EL (cell line): ENCODE measurements at places on chromosomes 12 and 14.

DNA sequence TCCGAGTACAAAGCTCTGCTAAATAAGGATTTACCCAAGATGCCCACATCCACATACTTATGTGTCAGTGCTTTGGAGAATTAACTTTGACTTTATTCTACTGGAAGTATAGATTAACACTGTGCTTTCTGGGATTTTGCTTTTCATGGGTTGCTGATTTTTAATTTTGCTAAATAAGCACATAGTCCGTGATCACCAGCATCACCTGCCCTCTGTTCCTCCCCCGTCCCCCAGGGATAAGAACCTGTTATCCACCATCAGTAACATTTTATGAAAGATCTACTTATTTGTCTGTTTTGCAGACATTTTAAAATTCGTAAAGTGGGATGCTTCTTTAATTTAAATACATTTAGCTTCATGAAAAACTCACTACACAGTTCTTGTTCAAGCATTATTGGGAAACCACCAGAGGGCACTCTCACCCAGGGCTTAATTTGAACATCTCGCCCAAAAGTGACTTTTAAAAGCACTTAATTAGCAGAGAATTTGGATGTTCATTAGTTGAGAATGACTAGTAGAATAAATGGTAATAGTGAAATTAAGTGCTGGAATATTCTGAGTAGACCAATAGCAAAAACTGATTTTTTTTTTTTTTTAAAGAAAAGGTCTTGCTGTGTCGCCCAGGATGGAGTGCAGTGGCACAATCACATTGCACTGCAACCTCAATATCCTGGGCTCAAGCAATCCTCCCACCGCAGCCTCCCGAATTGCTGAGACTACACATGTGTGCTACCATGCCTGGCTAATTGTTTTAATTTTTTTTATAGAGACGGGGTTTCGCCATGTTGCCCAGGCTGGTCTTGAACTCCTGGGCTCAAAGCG is 35.7 kb downstream of the MRPL42 start:
- DNase-seq = peak; percentile 45

DNA sequence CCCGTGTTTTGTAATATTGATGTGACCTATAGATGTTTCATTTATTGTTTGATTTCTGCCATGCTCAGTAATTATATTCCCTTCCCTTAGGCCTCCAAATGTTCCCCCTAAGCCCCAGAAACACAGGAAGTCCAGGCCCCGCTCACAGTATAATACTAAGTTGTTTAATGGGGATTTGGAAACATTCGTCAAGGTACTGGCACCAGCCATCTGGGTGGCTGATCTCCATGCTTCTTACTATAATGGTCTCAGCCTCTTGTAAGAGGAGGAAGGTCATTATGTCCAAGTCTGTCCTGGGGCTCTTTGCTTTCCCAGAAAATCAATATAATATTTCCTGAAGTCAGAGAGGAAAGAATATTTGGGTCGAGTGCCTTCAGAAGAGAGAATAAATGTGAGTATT is 130.9 kb downstream of the KICS2 start:
- DNase-seq = no peak

DNA sequence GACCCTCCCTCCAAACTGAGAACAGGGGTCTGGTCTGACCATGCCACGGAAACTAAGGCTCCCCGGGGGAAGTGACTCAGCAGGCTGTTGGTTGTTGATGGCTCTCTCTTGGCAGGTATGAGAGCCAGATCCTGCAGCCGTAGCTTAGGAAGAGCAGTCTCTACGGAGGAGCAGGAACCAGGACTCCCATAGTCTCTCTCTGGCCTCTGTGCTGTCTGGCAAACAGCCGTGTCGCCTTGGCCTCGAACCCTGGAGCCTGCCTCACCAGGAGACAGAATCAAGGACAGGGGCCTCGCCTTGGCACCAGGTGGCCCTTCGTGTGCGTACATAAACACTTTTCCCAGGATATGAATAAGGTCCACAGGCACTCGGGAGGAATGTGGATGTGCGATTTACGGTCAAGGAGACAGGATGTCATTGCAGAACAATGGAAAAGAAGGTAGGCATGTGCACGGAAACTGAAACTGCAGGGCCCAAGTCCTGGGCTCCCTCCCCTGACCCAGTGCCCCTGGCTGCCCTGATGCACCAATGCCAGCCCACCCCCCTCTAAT is 7.9 kb downstream of the VWF start:
- DNase-seq = peak; percentile 58

DNA sequence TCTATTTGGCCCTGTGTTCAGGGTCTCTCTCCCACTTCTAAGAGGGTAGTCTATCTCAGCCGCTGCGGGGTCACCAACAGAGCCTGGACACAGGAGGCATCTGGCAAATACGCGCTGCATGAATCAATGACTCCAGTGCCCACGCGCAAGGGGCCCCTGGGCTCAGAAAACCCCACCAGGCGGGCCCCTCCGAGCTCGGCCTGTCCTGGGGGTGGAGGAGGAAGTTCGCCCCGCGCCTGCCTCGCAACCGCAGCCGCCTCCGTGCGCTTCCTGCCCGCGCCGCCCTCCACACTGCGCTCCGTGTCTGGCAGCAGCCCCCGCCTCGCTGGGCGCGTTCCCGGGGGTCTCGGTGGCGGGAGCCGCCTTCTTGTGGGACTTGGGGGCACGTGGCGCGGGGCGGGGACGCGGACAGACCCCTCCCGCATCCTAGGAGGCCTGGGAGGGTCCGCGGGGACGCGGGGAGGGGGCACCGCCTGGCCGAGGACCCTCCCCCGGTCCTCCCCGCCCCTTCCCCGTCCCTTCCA is 811 bp upstream of the FBRSL1 start:
- no peak for DNase-seq

DNA sequence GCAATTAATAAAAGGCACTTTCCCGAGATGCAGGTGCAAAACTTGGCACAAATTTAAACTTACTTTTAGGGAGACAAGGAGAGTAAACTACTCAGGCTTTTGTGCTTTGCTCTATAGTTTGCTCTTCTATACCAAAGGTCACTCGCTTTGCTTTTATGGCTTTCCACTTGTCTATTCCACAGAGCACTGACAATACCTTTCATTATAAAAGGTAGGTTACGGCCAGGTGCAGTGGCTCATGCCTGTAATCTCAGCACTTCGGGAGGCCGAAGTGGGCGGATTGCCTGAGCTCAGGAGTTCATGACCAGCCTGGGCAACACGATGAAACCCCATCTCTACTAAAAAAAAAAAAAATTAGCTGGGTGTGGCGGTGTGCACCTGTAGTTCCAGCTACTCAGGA is 32.9 kb downstream of the ALKBH1 start:
- DNase-seq = no peak

DNA sequence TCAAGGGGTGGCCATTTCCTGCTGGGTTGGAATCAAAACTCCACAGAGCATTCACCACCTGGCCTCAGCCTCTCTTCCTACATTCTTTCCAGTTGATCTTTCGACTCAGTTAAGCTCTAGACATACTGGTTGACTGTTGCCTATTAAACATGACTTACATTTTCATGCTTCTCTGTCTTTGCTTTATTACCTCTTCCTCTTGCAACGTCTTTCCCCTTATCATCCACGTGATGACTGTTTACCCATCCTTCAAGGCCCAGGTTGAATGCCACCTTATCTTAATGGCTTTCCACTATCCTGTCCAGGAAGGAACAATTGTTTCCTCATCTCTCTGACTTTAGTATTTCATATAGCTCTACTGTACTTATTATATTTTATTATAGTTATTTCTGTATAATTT is 24.4 kb upstream of the CCDC175 start:
- no peak for DNase-seq

- DNase-seq = peak; percentile 41
These were observed 111.4 kb downstream of the STXBP6 start for GRCh38 chr14:24938593-24938992.

DNA sequence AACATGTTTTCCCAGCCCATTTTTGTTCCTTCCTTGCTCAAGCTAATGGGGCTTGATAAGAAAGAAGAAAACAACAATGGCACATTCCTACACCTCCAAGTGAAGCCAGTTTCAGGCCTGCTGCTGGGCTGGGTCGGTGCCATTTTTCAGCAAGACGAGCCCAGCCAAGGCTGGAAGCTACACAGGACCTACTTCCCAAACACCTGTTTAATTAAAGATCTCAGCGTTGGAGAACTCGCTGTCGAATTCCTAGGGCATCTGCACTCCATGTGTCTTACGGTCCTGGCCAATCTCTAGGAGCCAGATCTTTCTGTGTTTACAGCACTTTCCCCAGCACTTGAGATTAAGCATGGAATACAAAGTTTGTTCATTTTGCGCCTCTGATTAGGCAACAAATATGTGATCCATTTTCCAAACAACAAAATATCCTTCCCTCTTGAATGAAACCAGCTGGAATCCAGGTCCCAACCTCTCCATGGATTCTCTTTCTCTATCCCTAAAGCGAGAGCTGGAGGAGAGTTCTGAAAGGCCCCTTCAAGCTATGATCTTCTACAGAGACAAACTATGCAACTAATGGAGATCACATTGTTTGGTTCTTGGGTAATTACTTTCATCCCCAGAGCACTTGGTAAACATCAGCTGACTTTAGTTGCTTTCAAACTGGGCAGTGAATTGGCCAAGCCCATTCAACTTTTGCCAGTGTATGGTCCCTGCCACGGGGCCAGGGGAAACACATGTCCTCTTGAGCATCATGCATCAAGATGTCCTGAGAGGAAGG is 34.3 kb upstream of the TC2N start:
- DNase-seq = no peak
